Stimulated activated CD4-positive, alpha-beta T cell treated with anti-CD3 and anti-CD28 coated beads, Interleukin-4, amount 100 ng/mL, for 4 hours (primary cell): ENCODE measurements at places on chromosomes 6 and 20.

GRCh38 chr6:137159912-137160311 lies 13.5 kb downstream of the IL22RA2 start:
- no peak for DNase-seq

DNA sequence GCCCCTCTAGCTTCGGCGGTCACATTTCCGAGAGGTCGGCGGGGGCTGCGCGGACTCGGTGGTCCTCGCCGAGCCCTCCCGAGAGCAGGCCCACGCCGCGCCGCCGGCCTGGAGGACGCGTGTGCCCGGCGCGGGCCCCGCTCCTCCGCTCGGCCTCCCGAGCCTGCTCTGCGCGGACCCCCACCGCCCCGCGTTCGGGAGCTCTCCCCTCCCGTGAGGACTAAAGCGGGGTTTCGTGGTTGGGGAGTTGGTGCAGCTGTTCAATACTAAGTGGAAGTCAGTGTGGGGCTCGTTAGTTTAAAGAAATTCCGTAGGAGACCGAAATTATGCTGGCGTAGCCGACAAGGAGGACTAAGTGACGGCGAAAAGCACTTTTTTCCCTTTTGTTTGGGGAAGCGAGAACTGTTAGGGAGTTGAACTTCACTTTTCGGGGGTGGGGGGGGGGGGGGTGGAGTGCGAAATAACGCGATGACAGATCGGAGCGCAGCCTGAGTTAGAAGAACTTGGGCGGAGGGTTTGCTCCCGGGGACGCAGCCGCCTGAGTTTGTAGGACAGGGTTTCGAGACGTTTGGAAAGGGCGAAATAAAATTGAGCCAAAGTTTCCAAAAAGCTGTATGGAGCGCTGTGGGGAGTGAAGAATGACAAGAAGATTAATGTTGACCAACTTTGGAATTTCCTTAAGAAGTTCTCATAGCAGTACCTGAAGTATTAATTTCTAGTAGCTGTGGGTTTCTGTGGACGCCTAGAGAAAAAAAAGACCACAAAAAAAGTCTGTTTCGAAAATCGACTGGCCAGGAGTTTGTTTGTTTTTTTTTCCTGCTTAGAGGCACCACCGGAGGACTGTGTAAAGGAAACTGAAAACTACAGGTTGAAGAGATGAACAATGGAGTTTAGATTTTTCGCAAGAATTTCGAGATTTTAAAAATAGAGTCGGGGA lies 1.4 kb downstream of the QKI start:
- peak; percentile 18 for DNase-seq

GRCh38 chr6:32937230-32937633 lies 3.6 kb downstream of the HLA-DMB start:
- DNase-seq = no peak

DNA sequence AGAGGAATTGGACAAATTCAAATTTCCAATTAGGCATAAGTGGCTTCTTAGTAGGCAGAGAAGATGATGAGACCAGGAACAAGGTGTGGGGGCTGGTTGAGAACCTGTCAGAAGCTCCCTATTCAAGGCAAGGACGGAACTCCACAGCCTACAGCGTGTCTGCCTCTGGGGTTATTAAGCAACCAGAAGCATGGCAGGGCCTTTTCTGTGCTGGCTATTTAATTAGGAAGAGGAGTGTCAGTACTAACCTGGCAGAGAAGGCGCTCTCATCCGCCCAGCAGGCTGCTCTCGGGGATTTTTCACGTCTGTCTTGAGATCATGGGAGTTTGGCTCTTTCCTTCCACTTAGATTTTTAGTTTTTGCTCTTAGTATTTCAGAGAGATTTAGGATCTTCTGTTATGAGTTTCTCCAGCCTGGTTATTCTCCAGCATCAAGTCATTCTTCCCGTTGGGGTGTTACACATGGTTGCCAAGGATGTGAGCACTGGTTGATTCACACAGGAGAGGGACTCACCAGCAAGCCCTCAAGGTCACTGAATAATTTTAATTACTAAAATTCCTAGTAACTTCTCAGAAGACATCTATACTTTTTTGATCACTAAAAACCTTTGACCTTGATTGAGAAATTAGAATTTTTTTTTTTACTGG lies 23.9 kb downstream of the ADTRP start:
- no peak for DNase-seq

DNA sequence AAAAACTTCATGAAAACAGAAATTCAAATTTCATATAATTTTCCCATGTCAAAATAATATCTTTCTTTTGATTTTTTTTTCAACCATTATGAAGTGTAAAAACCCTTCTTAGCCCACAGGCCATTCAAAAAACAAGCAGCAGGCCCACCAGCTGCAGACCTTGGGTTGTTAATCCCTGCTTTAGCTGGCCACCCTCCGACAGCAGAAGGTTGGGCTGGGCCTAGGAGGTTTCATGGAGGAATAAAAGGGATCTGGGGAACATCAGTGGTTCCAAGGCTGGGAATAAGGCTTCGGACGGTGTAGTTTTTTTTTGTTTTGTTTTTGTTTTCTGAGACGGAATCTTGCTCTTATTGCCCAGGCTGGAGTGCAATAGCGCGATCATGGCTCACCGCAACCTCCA lies 3.6 kb upstream of the HSP90AB1 start:
- DNase-seq = no peak

- no peak for DNase-seq
Measured at GRCh38 chr6:118367314-118367713, 180.8 kb upstream of the PLN start.

GRCh38 chr6:48311301-48311700 lies 200.3 kb upstream of the PTCHD4 start:
- DNase-seq = no peak

- DNase-seq = no peak
Measured at GRCh38 chr6:11650025-11650696, 112.6 kb downstream of the TMEM170B start.

- no peak for DNase-seq
Measured at GRCh38 chr6:6736791-6737654, 148.5 kb downstream of the LY86 start.

DNA sequence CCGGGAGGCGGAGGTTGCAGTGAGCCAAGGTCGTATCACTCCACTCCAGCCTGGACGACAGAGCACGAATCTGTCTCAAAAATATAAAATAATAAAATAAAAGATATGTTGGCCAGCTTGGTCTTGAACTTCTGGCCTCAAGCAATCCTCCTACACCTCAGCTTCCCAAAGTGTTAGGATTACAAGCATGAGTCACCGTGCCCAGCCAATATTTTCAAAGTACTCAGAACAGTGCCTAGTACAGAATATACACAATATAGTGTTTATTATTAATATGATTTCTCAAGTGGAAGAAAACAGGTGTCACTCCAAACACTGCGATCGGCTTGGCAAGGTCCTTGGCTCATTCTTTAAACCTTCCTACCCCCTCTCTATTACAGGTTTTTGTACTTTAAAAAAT lies 3.1 kb downstream of the FAM210B start:
- no peak for DNase-seq

DNA sequence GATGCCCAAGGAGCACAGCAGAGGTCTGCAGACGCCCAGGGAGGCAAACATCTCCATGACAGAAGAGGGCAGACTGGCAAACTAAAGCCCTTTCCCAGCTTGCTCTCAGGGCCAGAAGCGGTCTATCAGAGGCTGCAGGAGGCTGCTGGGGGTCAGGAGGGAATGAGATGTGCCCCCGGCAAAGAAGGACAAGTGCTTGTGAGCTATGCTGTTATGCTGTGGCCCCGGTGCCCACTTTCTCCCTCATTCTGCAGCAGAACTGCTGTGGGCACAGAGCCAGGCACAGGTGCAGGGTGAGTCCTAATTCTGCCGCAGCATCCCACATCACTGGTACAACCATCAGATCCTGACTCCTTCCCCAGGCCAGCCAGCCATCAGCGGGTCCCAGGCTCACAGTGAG lies 46.4 kb downstream of the LRFN2 start:
- DNase-seq = no peak

DNA sequence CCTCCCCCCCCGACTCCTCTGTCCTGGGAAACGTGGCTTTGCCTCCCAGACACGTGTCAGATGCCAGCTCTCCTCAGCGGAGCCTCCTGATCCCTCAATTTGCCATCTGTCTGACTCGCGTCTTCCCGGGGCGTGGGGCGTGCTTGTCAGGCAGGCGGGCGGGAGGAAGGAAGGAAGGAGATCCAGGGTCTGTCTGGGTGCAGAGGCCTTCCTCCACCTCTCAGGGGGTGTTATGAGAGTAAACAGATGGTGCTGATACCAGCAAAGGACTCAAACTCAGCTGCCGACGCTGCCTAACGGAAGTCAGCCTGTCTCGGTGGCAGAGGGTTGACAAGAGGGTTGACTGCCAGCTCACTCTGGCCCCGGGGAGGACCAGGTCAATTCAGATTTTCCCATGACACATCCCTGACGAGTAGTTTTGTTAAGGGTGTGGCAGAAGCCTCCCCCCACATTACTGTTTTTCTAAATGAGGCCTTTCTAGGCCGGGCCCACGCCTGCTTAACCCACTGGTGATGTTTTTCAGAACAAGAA lies 17.0 kb downstream of the UQCC2 start:
- DNase-seq = peak; percentile 70

- no peak for DNase-seq
Measured at GRCh38 chr20:20829681-20830080, 117.2 kb upstream of the RALGAPA2 start.

DNA sequence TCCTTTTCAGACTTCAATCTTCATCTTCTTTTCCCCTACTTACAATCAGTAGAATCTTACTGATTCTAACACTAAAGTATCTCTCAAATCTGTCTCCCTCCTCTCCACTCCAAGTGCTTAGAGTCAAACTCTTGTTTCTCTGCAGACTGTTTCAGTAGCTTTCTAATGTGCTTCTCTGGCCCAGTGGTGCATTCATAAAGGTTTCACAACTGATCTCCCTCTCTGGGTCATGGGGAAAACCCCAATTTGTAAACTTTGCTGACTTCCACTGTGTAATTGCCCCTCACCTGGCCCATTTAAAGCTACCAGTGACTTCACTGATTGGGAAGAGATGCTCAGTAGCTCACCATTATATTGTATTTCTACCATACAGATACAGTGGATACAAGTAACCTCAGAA lies 183.6 kb downstream of the FAXC start:
- no peak for DNase-seq

- DNase-seq = peak; percentile 82
Measured at GRCh38 chr6:33161354-33162331, 30.6 kb downstream of the COL11A2 start.

- DNase-seq = no peak
Measured at GRCh38 chr20:48202334-48203113, 417.2 kb upstream of the SULF2 start.

DNA sequence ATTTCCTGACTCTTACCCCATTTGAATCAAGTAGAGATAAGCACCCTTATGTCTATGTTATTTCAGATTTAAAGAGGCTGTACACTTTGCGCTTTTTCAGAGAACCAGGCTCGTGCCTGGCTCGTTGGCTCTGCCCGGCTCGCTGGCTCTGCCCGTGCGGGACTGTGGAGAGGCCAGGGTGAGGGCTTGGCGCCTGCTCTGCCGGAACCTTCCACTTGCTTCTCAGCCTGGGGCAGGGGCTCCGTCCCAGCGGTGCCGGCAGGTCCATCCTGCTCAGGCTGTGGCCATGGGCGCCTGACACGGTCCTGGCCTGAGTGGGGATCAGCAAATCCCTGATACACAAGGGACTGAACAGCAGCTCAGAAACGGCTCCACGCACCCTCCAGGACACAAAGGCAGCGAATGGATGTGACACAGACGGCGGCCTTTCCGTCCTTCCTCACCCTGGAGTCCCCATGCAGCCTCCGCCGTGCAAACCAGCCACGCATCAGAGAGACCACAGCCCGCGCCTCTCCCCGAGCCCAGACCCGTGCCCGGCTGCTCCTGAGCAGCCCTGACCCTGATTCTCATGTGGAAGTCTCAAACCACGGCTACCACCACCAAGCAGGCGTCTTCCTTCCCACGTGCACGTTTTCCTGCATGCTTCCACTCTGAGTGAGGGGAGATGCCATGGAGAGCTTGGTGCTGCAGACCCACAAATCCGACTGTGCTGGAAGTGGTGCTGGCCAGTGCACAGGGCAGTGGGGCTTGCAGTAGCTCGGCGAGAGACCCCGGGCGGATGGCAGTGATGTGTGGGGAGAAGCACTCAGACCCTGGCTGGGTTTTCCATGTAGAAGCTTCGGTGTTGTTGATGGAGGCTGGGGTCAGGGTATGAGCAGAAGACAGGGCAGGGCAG lies 233.9 kb downstream of the ERMARD start:
- no peak for DNase-seq

DNA sequence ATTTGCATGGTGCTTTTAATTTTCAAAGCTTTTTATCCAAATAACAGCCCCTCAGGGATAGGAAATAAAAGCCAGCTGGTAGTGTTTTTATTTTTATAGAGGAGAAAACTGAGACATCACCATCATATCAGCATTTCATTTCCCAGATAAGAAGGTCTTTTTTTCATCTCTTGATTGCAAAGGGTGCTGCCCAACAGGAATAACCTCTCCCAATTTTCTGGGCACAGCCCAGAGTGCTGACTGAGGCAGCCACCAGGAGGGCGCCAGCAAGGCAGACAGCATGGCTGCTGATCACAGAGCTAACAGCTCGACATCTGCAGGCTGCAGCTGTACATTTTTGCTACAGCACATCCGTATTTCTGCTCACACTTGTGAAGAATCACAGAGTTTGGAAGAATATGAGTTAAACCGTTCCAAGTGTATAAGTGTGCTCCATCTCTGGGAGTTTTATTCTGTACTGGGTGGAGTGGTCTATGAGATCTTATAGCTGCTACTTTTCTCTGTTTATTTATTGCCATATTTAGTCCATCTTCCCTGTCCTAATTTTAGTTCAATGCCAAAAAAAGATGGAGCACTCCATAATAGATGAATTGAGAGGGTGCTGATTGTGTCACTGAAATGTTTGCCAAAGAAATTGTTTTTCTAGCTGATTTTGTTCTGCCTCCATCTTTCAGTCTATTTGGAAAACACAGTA lies 85.5 kb upstream of the C20orf144 start:
- no peak for DNase-seq

DNA sequence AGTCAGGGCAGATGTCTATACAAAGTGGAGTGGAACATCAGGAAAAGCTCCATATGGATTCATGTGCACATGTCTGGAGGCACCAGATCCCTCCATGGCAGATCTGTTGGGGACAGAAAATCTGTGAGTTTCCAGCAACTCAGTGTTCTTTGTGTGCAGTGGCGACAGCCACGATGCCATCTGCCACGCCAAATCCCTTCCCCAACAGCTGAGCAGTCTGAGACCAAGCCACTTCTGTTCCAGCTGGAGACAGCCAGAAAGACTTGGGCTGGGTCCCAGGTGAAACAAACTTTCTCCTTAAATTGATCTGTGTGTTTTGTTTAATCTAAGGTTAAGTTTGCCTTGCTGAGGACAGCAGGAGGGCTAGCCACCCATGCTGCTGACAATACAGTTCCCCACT lies 22.9 kb downstream of the FKBP1A start:
- DNase-seq = no peak

DNA sequence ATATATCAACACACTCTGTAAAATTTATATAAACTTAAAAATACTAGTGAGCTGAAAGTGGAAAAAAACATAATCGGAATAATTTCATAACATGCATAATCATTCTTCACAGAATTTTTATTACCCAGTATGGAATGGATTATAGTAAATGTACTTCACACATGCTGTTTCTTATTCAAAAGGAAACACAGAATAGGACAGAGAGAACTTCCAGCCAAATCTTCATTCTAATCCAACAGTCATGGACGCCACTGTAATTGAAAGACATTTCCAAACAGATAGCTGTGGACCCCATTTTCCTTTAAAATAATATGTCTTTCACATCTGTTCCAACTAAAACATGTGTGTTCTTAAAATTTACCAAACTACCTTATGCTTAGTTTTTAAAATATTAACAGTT lies 126.6 kb upstream of the RUNX2 start:
- DNase-seq = no peak

GRCh38 chr6:49898904-49899566 lies 32.7 kb upstream of the CRISP1 start:
- no peak for DNase-seq

- DNase-seq = no peak
Measured at GRCh38 chr6:11805259-11806053, 26.9 kb upstream of the ADTRP start.
